SK-MEL-5 (cell line): ENCODE measurements at places on chromosomes 6 and 20. TPM values are rescaled to one million over a fixed set of nuclear protein-coding genes. Genes with fewer than 3 reads are reported as not detected.

The ECT2L gene
- total RNA-seq = 0.03 TPM in 1 of 2 replicates, not detected in the other

The SNTA1 gene
- 34.4 and 35.5 TPM in 2 replicates for total RNA-seq

The SCRT2 gene
- total RNA-seq = not detected in 2 replicates

DNA sequence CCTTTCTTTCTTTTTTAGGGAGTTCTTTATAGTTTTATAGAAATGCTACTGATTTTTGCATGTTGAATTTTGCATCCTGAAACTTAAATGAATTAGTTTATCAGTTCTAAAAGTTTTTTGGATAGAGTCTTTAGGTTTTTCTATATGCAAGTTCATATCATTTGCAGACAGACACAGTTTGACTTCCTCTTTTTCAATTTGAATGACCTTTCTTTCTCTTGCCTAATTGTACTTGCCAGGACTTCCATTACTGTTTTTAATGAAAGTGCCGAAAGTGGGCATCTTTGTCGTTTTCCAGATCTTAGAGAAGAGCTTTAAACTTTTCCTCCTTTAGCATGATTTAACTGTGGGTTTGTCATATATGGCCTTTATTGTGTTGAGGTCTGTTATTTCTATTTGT lies 21.1 kb upstream of the EDN1 start:
- no peak for DNase-seq

DNA sequence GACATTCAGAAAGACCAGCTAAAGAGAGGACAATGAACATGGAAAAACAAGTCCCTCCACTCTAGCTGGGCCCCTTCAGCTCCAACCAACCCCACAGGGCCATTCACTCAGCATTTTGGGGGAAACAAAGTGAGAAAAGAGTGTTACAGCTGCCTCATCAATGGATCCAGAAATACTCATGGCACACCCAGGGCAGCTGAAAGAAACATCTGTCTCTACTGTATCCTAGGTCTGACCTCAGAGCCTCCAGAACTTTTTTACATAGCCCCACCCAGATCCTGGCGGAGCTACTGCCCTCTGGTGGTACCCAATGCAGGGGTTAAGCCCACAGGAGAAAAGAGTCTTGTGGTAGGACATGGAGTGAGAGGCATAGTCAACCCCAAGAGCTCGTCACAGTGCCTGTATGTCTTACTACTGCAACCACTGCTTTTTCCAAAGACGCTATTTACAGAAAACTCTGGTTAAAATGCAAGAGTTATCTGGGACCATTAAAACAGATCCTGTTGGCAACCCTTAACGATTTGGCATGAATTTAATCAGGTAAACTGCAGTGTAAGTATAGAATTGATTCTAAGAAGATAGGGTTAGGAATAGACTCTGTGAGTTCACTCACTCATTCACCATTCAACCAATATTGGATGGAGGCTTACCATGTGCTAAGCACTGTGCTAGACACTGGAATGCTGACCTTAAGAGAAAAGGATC lies 37.4 kb upstream of the FAM83C start:
- peak; percentile 90 for DNase-seq

DNA sequence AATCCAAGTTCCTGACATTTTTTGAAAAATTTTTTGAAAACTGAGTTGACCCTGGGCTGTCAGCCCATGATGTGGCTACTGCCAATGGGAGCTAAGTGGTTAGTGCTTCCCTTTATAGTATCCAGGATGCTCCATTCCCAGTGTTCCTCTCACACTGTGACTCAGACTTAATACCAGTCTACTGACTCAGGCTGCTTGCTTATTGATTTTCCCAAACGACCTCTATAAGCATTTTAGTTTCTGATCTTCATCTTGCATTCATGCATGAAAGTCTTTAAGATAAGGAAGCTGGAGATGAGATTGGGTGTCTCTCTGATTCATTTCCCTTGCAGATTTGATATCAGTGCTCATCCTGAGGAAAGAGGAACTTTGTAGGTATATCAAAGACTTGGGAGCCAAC lies 560.0 kb downstream of the TBC1D32 start:
- DNase-seq = no peak

DNA sequence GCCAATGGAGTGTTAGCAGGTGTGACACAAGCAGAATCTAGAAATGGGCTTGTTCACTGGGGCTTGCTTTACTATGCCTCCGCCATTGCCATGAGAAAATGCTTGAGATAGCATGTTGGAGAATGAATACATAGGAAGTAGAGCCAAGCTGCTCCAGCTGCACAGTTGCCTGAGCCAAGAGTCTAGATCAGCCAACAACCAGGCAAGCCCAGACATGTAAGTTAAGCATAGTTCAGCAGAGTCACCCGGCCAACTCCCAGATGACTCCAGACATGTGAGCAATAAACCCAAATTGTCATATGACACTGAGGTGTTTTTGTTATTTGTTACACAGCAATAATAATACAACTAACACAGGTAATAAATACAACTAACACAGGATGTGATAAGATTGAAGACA lies 167.9 kb downstream of the HAO1 start:
- DNase-seq = no peak

DNA sequence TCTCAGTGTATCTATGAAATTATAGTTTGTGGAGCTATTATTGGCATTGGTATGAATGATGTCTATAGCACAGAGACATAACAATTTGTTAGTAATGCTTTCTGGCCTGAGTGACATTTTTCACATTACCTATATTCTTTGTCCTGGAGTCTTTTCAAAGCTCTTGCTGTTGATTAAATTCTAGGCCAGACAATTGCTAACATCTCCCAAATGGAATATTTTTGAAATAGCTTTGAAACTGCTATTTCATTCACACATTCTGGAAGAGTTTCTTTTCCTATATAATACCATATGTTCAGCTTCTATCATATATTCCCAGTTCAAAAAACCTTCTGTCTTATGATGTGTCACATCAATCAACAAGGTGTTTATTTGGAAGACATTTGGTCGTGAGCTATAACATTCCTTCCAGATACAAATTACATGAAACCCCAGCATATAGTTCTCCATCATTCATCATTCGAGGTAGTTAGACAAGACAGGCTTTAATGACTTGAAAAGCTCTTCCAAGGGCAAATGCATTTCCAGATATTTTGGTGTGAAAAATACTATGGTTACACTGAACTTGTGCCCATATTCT lies 452.8 kb downstream of the KHDRBS2 start:
- DNase-seq = no peak

DNA sequence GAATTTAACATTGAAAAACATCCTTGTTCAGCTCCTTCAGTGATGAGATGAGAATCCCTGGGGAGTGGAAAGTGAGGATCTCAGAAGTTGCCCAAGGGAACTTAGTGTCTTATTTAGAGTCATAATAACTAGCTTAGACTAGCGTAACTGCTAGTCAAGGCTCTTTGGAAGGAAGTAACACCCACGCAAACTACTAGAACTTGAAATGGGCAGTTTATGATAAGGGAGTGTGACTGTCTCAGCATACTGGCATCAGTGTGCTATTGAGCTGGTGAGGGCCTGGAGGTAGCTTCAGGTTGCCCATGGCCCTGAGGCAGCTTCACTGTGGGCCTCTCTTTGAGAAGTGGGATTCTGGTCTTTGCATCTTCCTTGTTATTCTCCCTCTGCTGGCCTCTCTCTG lies 40.1 kb downstream of the SLX4IP start:
- peak; percentile 54 for DNase-seq

- DNase-seq = no peak
These were observed 131.2 kb upstream of the CCN2 start for GRCh38 chr6:132082421-132082820.
